Neural crest cell (in vitro differentiated cells): ENCODE measurements at places on chromosomes 7 and 10.

DNA sequence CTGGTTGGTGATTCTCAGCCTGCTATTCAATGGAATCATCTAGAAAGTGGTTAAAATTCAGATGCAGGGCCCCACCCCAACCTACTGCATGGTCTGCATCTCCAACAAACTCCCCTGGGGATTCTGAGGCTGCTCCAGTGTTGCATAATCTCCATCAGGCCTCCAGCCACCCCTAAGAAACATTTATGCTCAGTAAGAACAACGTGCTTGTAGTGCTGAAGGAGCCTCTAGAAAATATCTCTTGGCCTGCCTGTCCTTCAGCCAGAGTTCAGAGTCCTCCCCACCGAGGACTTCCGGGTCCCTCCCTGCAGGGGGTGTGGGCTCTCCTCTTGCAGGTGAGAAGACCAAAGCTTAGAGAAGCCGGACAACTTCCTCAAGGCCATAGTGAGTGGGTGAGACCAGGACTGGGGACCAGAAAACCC, 159.8 kb downstream of the SH3PXD2A start:
- DNase-seq = no peak

DNA sequence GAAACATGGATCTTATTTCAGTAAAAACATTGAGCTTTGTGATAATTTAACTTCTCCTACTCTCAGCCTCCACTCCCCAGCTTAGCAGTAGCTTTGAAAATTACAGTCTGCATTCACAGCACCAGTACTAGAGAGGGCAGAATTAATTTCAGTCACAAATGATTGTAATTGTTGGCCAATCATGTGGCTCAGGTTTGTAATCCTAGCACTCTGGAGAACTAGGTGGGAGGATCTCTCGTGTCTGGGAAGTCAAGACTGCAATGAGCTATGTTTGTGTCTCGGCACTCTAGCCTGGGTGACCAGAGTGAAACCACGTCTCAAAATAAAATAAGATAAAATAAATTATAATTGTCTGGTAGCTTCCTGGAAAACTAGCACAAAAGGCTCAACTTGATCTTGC, 620.9 kb downstream of the TNS3 start:
- DNase-seq = no peak

DNA sequence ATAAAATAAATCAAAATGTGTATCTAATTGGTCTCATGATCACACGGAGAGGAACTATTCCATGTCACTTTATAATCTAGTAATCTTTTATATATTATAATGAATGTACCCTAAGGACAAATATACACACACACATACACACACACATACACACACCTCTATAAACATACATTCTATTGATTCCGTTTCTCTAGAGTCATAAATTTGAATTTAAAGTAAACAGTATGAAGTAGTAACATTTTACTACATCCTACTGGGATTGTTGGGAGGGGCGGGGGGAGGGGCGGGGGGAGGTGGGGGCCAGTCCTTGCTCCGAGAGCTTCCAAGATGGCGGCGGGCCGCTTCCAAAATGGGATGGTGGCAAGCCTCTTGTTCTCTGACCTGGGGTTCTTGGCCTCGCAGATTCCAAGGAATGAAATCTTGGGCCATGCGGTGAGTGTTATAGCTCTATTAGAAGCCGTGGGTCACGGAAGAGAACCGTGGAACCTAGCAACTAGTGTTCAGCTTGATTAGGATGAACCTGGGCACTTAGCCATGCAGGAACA, 143.2 kb downstream of the REEP3 start:
- no peak for DNase-seq

DNA sequence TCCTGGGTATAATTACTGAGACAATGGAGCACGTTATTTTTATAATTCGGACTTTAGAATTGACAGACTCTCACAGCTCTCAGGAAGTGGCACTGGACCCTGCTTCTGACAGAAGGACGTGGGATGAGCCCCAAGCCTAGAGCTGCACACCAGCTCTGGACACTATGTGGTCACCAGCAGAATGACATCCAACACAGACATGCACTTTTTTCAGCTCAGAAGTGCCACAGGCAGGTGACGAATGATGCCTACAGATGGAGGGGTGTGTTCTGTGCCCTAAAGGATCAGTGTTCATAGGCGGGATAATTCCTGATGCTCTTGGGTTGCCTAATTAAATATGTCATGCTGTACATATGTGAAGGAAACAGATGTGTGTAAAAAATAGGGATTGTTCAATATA, 87.9 kb downstream of the VIPR2 start:
- DNase-seq = no peak

DNA sequence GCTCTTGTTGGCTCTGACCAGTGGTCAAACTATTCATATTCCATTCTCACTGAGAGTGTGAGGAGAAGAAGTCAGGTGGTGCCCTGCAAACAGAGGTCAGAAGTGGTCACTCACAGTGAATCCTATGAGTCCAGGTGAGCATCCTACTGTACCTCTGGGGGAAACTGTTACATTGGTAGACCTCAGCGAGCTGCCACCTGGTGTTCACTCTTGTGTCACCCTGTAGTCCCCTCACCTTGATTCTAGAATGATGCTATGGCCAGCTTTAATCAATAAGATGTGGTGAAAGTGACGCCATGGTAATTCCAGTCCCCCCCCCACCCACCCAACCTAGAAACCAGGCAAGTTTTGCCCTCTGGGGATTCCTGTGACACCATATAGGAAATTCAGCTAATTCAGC, 1.2 kb upstream of the AMPH start:
- no peak for DNase-seq

GRCh38 chr10:20768843-20769242, 128.3 kb downstream of the NEBL start:
- no peak for DNase-seq
